ENCODE measurements at places on chromosomes 7 and 10.

DNA sequence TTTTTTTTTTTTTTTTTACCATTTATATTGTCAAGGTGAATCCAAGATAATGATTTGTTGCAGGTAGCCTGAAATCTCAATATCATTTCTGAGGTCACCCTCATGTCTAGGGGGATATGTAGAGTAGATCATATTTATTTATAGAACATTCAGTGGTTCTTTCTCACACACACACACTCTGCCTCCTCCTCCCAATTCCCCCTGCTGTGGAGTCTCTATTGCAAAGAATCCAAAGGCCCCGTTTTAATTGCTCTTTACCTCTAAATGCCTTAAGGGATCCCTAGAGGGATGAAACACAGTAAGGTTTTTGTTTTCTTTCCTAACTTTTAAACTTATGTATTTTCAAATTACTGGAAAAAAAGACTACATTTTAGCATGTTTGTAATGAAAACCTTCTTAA lies 170.0 kb downstream of the PRKG1 start:
- no peak for DNase-seq

- DNase-seq: no peak
Measured at GRCh38 chr7:110534241-110534931, 556.5 kb upstream of the LRRN3 start.

DNA sequence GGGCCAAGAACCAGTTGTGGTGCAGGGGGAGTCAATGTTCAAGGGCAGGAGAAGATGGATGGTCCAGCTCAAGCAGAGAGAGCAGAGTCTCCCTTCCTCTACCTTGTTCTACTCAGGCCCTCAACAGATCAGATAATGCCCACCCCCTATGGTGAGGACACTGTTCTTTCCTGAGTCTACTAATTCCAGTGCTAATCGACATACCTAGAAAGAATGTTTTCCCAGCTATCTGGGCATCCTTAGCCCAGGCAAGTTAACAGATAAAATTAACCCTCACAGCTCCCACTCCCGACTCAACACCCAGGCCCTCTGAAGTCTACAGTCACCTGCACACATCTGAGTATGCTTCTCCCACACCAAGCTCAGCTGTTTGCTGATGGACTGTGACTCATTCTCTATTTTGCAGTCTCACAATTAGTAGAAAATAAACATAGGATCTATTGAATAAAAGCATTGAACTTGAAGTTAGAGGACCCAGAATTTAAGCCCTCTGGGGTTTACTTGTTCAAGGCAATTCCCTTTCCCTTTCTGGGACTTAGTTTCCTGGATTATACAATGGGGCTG lies 17.1 kb downstream of the COL13A1 start:
- no peak for DNase-seq

DNA sequence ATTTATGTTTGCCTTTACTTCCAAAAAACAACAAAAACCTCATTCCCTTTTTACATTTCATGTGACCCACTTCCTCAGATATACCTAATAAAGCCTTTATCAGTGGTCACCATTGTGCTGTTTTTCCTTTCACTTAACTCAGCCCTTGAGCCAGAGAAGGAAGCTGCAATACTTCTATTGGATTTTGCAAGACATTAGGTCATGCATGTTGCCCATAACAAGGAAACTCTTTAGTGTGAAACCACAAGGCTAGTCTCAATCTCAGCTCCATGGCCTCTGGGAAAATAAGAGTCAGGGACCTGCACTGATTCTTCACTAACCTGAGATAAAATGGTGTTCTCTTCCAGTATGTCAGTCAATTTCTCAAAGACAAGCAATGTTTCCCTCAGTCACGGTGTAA lies 27.8 kb downstream of the STEAP4 start:
- DNase-seq: no peak

DNA sequence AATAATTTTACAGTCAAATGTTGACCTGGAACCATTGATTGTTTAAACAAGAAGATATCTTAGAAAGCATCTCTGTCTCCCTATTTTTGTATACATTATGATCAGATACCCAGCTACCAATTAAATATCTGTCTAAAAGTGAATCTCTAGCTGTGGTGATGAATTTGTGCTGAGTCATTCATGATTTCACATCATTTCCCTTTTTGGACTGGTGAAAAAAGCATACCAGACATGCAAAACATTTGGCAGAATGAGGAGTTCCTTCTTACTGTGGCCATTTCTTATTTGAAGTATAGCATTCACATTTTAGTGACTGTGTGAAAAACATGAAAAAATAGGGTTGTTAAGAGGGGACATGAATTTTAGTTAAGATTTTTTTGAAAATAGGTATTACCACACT lies 98.0 kb upstream of the GATA3 start:
- DNase-seq: no peak

DNA sequence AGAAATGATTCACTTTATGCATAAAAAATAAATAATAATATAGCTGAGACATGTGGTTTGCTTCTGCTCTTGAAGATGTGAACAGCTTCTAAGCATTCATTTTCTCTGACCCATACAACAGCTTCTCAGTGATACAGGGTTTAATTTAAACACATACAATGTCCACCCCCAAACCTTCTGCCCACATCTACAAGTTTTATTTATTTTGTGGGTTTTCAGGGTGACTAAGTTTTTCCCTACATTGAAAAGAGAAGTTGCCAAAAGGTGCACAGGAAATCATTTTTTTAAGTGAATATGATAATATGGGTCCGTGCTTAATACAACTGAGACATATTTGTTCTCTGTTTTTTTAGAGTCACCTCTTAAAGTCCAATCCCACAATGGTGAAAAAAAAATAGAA lies 17.2 kb downstream of the INHBA start:
- DNase-seq: no peak

DNA sequence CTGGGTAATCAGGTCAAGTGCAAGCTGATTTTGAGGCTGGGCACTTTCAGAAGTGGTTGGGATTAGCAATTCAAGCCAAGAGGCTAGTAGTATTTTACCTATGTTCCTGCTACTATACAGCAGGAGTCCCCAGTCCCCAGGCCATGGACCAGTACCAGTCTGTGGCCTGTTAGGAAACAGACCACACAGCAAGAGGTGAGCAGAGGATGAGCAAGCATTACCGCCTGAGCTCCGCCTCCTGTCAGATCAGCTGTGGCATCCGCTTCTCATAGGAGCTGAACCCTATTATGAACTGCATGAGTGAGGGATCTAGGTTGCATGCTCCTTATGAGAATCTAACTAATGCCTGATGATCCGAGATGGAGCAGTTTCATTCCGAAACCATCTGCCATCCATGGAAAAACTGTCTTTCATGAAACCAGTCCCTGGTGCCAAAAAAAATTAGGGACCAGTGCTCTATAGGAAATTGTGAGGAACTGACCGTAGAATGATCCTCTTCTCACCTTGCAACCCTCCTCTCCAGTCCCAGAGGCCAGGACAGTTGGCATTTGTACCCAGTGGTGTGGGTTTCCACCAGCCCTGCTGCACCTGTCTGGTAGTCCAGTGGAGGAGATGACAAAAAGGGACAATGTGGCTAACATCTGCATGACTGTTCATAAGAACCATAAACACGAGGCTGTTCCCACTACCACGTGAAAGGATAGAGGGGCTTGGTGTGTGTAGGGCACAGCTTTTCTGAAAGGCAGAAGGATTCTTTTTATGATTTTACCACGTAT lies 172.5 kb downstream of the KIAA1217 start:
- no peak for DNase-seq

GRCh38 chr7:47534322-47535034 lies 47.4 kb downstream of the TNS3 start:
- no peak for DNase-seq

Measured in activated naive CD8-positive, alpha-beta T cell treated with anti-CD3 and anti-CD28 coated beads, Interleukin-2, amount 10 ng/mL, durations not matched to agents 7 days and 5 days (primary cell).